Sciatic nerve (tissue), 2 donors: ENCODE measurements at places on chromosomes 13 and 19.

DNA sequence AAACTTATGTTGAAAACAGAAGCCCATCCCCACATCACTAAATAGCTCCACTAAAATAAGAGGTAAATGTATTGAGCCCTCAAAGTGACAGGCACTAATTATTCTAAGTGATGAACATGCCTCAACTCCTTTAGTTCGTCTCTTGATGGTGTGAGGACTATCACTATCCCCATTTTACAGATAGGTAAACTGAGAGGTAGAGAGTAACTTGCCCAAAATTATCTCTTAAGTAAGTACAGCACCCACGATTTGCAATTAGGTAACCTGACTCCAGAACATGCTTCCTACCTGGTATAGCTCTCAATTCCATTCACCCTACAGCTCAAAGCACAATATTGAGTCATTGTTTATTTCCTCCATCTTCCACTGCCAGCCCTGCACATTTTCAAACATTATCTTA lies 12.7 kb downstream of the ZAR1L start:
- DNase-seq, result no peak

DNA sequence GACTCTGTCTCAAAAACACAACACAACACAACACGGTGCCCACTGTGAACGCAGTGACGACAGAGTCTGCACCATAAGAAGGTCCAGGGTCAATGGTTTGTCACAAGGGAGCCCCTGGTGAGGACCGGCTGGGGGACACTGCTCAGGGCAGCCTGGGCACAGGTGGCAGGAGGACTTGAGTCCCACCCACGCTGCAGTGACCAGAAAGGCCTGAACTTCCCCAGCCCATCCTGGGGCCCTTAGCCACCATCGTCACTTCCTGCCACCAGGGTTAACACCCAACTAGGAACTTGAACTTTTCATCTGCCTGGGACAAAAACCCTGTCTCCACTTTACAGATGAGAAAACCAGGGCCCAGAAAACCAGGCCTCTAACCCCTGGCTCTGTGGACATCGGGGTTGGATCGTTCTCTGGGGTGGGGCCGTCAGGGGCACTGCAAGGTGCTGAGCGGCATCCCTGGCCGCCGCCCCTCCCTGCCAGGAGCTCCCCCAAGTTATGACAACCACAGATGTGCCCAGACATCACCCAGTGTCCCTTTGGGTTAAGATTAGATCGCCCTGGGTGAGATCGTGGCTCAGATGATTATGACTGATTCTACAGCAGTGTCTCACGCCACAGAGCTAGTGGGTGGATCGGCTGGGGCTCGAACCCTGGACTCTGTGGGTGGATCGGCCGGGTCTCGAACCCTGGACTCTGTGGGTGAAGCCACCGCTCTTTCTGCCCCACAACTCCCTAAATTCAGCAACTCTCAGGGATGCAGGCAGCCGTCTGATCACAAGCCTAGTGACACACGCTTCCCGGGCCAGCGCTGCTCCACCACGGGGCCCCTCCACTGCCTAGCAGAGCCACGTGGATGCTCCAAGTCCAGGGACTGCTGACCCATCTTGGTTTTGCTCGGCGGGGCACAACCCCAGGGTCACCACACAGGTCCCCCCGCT lies 14.0 kb downstream of the MOB3A start:
- no peak for DNase-seq

- DNase-seq, result no peak
These were observed 179.3 kb upstream of the PCDH17 start for GRCh38 chr13:57452228-57452627.

GRCh38 chr13:25920277-25920676 lies 131.5 kb downstream of the SHISA2 start:
- DNase-seq, result no peak

- no peak for DNase-seq
These were observed 14.6 kb downstream of the LSM4 start for GRCh38 chr19:18308051-18308947.

DNA sequence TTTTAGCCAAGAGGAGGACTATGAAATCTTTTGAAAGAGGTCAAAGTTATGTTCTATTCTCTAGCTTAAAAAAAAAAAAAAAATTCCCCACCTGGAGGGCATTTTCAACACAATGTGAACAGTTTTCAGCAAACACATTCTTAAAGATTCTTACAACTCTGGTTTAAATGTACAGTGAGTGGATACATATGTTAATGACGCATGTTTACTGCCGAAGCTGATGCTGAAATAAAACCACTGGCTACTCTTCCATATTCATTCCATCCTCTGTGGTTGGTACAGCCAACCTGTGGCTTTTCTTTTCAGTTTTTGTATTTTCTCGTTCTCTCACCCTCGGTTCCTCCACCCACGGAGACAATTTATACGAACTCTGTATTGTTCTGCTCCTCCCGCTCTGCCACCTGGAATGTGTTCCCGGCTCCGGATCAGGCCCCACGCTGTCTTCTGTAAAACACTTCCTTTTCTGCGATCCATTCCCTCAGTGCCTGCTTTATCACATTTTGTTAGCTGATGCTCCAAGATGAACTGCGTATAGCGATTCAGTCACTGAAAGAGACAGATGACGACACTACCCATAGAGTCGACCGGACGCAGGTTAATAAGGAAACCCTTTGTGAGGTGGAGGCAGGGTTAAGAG lies 466.4 kb upstream of the ARGLU1 start:
- no peak for DNase-seq

DNA sequence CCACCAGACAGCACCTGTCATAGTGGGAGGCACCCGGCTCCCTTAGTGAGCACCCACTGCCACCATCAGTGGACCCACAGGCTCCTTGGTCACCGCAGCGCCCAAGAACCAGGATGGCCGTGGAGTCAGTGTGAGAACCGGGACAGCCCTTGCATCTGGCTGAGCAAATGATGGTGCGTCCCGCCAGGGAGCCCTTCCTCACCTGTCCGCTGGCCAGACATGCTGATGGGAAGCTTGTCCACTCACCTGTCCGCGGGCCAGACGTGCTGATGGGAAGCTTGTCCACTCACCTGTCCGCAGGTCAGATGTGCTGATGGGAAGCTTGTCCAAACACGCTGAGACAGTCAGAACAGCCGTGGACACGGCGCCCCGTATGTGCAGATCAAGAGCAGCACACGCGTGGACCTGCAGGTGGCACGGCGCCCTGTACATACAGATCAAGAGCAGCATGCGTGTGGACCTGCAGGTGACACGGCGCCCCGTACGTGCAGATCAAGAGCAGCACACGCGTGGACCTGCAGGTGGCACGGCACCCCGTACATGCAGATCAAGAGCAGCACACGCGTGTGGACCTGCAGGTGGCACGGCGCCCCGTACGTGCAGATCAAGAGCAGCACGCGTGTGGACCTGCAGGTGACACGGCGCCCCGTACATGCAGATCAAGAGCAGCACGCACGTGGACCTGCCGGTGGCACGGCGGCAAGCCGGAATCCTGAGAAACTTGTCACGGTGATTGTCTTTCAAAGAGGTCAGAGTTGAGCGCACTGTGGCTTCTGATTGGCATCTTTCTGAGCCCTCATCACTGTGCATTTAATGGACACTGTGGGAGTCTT lies 40.7 kb upstream of the DCUN1D2 start:
- peak; percentile 43 for DNase-seq
